ENCODE measurements at places on chromosomes 7 and 10. TPM values are rescaled to one million over a fixed set of nuclear protein-coding genes. Genes with fewer than 3 reads are reported as not detected.

- DNase-seq = peak; percentile 58
- H3K4me3 ChIP-seq = peak overlapping the region; percentile 50
- peaks cover 34% of the 10 kb centered on the region for H3K4me1 ChIP-seq
- no peak overlapping the region for H3K27ac ChIP-seq
- H3K36me3 ChIP-seq = no peaks in the 10 kb centered on the region
Measured at GRCh38 chr10:33005322-33006301, 47.6 kb upstream of the ITGB1 start.

DNA sequence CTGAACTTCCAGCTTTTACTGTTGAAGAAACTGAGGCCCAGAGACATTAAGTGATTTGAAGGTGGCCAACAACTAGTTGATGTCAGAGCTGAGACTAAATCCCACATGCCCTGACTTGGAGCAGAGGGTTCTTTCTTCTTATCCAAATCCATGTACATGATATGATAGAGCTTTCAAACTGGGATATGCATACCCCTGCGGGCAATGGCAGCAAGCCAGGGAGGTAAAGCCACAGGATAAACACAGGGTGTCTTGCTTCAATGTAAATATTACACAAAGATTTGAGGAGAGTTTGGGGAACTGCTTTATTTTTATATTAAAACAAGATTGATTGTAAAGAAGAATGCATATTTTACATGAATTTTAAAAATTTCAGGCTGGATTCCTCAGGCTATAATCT is 2.3 kb upstream of the LRRC72 start:
- peaks cover 4% of the 10 kb centered on the region for H3K4me1 ChIP-seq
- no peak overlapping the region for H3K27ac ChIP-seq
- no peak overlapping the region for H3K4me3 ChIP-seq
- H3K36me3 ChIP-seq = no peaks in the 10 kb centered on the region

- no peaks in the 10 kb centered on the region for H3K36me3 ChIP-seq
- peaks cover 3% of the 10 kb centered on the region for H3K27me3 ChIP-seq
- H3K4me1 ChIP-seq = no peaks in the 10 kb centered on the region
- no peak overlapping the region for H3K27ac ChIP-seq
- DNase-seq = peak; percentile 60
Measured at GRCh38 chr10:79608505-79609375, 2.0 kb upstream of the SFTPA1 start.

- H3K4me3 ChIP-seq = no peak overlapping the region
- no peaks in the 10 kb centered on the region for H3K27me3 ChIP-seq
- no peak overlapping the region for H3K27ac ChIP-seq
Measured at GRCh38 chr10:12701696-12702095, 299.8 kb downstream of the CCDC3 start.

DNA sequence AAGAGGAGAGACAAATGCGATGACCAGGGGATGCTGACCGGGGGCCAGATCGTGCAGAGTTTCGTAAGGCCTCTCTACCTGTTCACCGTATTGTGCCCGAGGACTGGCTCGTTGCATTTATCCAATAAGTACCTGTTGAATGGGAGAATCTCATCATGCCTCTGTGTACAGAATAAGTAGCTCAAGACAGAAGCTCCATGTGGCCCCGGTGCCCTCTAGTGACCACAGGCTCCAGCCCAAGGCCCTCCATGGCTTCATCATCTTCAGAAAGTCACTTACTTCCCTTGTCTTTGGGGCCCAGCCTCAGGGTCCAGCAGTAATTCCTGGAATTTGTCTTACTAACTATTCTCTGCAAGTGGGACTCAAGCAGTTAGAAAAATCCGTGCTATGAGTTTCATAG is 151.0 kb downstream of the CHN2 start:
- DNase-seq = peak; percentile 22
- no peak overlapping the region for H3K4me3 ChIP-seq
- H3K27me3 ChIP-seq = peaks cover 3% of the 10 kb centered on the region
- no peaks in the 10 kb centered on the region for H3K36me3 ChIP-seq

DNA sequence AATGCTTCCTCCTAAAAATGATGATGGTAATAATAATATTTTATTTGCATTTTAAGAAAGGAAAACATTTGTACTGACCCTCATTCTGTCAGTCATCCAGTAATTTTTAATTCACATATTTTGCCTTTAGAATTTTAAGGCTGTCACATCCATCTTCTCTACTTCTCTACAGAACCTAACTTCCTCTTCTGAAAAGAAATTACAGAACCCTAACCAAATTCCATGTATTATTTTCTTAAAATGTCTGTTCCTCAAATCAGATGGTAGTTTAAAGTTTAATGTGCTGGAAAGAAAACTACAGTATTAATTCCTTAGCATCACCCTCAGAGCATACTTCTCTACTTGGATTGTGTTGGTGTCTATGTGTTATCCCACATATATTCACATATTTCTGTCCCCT is 9.0 kb downstream of the PIK3CG start:
- peaks cover 28% of the 10 kb centered on the region for H3K36me3 ChIP-seq
- H3K4me3 ChIP-seq = no peak overlapping the region
- H3K4me1 ChIP-seq = peaks cover 52% of the 10 kb centered on the region
- H3K27me3 ChIP-seq = no peaks in the 10 kb centered on the region
- DNase-seq = no peak
- H3K27ac ChIP-seq = no peak overlapping the region

DNA sequence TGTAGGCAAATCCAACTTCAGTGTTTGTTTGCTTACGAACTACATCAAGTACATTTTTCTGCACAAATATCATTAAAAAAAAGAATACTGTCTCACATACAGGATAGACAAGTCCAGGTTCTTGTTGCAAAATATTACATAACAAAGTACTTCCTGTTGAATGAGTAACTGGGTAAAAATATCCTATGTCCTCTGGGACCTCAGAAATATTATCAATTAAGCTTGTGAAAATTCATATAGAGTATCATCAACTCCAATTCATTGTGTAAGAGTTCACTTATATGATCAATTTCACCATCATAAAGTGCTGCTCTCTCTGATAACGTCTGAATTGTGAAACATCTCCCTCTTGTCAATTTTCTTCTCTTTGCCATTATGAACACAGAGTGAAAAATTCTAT is 22.6 kb downstream of the HERC4 start:
- DNase-seq = no peak
- peaks cover 35% of the 10 kb centered on the region for H3K4me1 ChIP-seq
- no peaks in the 10 kb centered on the region for H3K27me3 ChIP-seq
- no peak overlapping the region for H3K27ac ChIP-seq

DNA sequence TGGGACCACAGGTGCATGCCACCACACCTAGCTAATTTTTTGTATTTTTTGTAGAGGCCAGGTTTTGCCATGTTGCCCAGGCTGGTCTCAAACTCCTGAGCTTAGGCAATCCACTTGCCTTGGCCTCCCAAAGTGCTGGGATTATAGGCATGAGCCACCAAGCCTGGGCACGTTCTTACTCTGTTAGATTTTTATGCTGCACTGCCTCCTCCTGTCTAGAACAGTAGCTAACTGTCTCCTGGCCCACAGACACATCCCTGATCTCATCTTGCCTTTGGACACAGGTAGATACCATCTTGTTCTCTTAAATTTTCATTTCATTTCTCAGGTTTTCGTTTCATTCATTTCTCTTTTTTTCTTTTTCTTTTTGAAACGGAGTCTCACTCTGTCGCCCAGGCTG is 41.1 kb downstream of the BLVRA start:
- no peaks in the 10 kb centered on the region for H3K4me1 ChIP-seq
- peak; percentile 9 for DNase-seq
- no peaks in the 10 kb centered on the region for H3K27me3 ChIP-seq
- no peak overlapping the region for H3K4me3 ChIP-seq

- H3K27ac ChIP-seq = no peak overlapping the region
- no peak overlapping the region for H3K4me3 ChIP-seq
- no peak for DNase-seq
- H3K4me1 ChIP-seq = no peaks in the 10 kb centered on the region
Measured at GRCh38 chr7:80641548-80641947, 3.1 kb downstream of the CD36 start.

The FHIP2A gene
- total RNA-seq = 8.7 TPM

The CYP2E1 gene
- not detected for total RNA-seq

The SPDYE16 gene
- total RNA-seq = not detected

Data from activated naive CD4-positive, alpha-beta T cell treated with anti-CD3 and anti-CD28 coated beads for 36 hours (primary cell).